ENCODE measurements at places on chromosomes 5 and 9.

DNA sequence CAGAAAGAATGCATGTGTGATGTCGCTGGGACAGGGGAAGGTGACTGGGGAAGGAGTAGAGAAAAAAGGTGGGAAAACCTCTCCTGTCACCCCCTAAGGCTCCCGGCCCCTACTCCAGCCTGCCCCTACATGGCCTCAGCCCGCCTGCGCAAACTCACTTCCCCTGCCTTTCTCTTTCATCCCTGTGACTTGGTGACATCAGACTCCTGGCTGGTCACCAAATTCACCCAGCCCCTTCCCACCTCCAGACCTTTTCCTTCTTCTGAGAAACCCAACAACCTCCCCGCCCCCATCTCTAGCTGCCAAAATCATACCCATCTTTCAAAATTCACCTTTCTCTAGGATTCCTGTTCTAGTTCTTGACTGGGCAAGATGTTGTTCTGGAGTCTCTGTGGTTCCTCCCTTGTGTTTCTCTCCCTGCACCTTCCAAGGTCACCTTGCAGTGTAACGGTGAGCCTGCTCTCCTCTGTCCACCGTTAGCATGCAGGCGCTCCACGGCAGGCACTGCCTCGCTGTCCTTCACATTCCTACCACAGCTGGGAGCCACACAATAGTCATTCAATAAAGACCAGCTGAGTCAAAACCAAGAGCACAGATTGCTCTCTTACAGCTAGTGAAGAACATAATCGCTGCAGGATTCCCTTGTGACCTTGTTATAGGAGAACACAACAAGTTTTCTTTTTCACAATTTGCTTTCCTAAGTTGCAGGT lies 134.5 kb downstream of the FANCC start:
- peak; percentile 25 for DNase-seq

GRCh38 chr5:13601112-13601511 lies 343.4 kb downstream of the DNAH5 start:
- DNase-seq, result peak; percentile 44

DNA sequence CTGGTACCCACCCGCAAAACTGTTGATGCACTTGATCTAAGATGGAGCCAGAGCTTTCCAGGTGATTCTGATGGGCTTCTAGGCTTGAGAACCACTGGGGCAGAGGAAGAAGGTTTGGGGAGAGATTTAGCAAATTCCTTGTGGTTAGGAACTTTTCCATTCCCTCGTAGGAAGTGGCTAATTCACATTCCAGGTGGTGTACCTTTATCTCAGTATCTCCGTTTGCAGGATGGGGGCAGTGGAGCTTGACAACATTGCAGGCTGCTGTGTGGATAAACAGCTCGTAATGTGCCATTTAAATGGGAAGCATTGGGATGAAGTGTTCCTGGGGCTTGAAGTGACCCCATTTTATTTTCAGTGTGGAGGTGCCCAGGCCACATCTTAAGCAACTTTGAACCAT lies 172.9 kb upstream of the IL12B start:
- no peak for DNase-seq

DNA sequence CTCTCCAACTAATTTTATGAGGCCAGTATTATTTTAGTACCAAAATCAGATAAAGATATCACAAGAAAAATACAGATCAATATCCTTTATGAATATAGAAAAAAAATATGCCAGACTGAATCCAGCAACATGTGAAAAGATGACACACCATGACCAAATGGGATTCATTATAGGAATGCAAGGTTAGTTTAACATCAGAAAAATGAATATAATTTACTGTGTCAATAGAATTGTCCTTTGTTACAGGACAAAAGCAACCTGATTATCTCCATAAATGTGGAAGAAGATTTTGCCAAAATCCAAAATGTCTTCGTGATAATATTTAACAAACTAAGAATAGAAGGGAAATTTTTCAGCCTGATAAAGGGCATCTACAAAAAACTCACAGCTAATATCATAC lies 66.4 kb upstream of the DAB2 start:
- no peak for DNase-seq

DNA sequence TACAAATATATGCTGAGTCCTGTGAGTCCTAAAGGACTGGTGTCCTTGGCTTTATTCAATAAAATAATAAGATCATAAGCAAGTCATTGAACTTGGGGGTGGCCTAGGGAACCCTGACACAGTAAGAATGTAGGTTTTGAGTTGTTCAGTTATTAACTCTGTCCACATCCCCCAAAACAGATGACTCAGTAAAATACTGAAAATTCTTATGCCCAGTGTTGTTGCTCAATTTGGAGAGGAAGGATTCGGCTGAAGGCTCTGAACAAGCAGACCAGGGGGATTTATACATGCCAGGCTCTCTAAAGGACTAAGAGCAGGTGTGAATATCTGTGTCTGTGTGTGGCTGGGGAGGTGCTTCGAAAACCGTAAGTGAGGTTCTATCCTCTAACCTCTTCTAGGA lies 173.7 kb downstream of the RMI1 start:
- peak; percentile 63 for DNase-seq

DNA sequence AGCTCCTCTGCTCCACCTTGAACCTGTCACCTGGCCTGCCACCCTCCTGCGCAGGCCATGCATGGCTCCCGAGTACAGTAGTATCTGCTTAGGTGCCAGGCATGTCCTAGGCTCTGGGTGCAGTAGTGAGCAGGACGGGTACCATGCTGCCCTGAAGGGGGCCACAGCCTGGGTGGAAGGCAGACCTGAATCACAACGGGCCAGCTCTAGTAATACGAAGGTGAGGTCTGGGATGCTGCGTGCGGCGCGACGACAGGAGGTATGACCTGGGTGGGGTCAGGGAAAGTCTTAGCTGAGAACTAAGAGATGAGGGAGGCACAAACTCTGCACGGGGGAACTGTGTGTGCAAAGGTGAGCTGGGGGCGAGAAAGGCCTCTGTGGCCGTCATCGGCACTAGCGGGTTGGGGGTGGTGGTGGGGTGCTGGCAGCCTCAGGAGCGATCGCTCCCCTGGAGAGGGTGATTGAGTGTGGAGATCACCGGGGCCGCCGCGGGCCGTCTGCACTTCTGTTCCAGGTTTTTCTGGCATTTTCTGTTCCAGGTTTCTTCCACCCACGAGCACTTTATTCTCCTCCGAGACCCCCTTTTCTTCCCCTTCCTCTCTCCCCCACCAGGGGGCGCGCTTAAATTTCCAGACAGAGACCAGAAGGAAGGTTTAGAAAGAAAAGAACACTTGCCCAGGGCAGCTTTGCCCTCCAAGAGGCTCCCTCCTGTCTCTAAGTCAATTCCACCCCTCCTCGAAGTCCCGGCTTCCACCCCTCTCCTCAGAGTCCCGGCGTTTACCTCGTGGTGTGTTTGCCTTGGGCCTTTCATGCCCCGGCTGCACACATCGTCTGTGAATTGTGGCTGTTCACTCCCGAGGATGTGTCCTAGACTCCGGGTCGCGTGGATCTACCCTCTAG lies 15.1 kb downstream of the PDLIM4 start:
- DNase-seq, result peak; percentile 51

GRCh38 chr9:101440714-101441230 lies 5.2 kb upstream of the ALDOB start:
- DNase-seq, result no peak

DNA sequence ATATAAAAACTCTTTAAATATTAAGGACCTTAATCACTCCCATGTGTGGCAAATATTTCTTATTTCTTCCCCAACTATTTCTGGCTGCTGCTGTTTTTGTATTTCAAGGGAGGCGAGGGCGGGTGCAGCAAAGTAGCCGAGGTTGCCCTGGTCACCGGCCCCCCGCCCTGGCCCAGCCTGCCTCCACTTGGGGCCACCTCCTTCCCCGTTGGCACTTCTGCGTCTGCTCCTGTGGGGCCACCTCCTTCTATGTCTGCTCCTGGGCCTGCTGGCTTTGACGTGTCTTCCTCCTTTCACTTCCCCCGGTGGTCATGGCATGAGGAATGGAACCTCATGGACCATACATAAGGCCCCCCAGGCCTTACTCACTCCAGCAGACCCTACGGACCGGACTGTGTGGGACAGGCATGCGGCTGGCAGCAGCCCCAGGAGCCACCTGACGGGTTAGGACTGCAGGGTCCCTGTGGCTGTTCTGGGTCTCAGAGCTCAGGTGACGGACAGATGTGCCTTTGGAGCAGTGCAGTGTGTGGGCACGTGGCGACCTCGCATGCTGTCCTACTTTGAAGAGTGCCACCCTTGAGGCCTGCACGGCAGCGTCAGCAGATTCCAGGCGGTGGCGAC lies 5.8 kb upstream of the ENTPD8 start:
- peak; percentile 33 for DNase-seq

- no peak for DNase-seq
Measured at GRCh38 chr5:39274398-39275085, 55.2 kb upstream of the FYB1 start.

DNA sequence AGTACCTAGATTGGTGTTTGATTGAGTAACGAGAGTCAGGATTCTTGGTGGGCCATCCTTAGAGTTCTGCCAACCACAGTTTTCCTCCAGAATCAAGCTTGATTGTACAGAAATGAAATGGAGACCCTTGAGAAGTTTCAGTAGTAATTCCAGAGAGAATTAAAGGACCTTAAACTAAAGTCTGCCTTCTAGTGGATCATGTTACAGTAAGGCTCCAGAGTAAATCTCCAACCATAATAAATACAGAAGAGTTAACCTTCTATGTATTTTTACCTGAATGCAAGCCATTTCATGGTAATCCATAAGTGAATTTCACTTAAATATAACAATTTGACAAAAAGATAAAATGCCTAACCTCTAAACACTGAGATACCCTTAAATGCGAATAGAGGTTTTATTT lies 53.0 kb upstream of the CNTLN start:
- DNase-seq, result no peak

DNA sequence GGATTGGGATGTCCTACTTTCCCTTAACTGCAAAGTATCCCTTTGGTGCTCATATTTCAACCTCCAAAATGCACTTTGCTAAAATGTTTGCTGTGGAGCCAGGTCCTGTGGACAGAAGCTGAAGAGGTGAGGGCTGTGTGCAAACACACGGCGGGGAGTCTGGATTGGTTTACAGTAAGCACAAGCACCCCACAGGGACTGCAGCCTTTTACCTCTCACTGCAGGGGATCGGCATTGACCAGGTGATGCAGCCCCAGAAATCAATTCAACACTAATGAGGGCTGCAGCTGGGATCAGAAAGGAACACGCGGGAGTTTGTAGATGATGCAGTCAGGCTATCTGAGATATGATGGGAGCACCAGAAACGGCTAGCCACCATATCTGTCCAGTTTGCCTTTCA lies 450.9 kb downstream of the CCDC171 start:
- no peak for DNase-seq

GRCh38 chr5:104947076-104947475 lies 1384.5 kb upstream of the NUDT12 start:
- no peak for DNase-seq

GRCh38 chr5:132283423-132284043 lies 10.7 kb upstream of the SLC22A4 start:
- peak; percentile 62 for DNase-seq

GRCh38 chr5:126208691-126209090 lies 214.5 kb upstream of the GRAMD2B start:
- no peak for DNase-seq

DNA sequence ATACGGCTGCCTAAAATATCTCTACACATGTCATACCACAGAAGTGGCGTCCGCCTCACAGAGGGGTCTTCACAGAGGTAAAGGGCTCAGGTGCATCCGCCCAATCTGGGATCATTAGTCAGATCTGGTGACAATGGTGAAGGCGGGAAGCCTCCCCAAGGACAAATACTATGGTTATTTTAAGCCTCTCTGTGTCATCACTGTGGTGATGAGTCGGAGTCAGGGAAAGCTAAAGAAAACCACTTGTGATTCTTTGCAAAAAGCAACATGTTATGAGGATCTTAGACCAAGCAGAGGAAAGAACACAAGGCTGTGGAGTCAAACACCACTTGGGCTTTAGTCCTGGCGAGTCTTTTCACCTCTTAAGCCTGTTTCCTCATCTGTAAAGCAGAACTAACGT lies 190.4 kb downstream of the DRD1 start:
- DNase-seq, result peak; percentile 46

GRCh38 chr5:79619854-79620253 lies 7.6 kb downstream of the TENT2 start:
- no peak for DNase-seq

- no peak for DNase-seq
Measured at GRCh38 chr9:114003758-114004157, 74.3 kb downstream of the AMBP start.

DNA sequence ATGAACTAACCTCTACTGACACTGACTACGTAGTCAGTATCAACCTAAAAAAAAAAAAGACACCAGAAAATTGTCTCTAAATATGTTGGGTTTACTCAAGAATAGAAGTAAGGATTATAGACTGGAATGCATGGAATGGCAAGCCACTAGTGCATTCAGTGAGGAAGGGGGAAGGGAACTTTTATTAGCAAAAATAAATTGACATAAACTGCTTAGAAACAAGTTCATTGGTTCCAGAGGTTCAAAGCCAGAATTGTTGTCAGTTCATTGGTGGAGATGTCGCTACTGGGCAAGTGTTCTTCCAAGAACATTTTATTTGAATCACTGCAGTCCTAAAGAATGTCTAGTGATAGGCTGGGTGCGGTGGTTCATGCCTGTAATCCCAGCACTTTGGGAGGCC lies 26.1 kb upstream of the AOPEP start:
- DNase-seq, result peak; percentile 22

GRCh38 chr5:167453246-167454030 lies 838.0 kb upstream of the WWC1 start:
- DNase-seq, result peak; percentile 87

DNA sequence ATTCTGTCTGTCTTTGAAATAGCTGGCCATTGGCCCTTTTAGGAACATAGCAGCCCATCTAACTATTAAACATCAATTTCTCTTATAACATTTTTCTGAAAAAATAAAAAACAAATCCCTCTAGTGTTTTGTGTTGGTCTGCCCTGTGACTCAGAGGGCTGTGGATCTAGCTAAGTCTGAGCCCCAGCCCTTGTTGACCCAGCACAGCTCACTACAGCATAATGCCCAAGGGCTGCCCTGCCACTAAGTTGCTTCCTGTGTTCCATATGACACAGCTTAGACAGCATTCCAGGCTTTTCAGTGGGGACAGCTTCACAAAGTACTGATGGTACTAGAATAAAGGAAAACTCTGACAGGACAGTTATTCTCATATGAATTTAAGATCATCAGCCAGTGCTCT lies 136.0 kb downstream of the SCAMP1 start:
- no peak for DNase-seq

DNA sequence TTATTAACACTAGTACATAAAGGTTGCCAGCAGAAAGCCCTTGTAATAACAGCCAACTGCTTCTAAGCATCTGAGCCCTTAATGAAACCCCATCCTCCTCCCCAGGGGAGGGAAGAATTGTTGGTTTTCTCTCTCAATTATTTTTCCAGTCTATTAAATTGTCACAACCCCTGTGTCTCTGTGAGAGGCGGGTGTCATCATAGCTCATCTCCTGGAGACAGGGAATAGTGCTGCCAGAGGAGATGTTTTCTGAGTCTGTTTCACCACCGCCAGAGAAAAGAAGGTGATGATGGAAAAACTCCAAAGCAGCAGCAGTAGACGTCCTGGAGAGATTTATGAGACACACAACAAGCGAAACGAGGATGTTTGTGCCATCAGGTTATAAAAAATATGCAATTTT lies 271.1 kb upstream of the NMUR2 start:
- DNase-seq, result no peak

GRCh38 chr5:50320131-50320749 lies 120.8 kb downstream of the EMB start:
- no peak for DNase-seq

Measured in fibroblast of upper back skin (primary cell).